ENCODE measurements at places on chromosomes 16 and 17.

DNA sequence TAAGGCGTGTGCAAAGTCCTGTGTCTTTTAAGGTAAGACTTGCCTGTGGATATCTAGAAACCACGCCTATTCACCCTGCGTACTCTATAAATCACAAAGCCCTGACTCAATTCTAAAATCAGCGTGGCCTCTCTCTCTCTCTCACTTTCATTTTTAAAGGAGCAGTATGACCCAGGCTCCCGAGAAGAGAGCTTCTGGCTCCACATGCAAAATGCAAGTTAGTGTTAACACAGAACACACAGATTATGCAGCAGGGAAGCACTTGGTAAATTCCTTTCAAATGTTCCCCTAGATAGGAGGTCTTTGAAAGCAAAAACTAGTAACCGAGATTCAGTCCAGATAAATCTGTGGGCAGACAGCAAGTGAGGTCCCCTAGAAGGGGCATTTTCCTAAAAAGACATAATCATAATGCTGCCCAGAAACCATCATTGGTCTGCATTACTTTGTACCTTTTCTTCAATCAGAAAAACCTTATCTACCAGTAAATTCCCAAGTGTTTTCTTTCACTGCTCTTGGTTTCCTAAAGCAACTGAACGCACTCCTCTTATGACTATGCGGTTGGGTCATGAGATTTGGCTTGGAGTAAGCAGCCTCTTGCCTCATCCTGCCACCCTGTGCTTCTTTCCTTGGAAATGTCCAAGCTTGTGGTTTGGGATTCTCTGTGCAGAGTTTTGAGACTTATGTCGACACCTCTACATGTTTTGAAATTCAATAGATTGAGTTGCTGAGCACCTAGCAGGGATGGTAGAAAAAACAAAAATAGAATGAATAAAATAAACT lies 31.7 kb upstream of the KCNJ2 start:
- H3K27ac ChIP-seq: no peak overlapping the region
- no peak overlapping the region for H3K4me3 ChIP-seq

- DNase-seq: peak; percentile 58
- H3K36me3 ChIP-seq: peaks cover 9% of the 10 kb centered on the region
- no peak overlapping the region for H3K27ac ChIP-seq
- no peaks in the 10 kb centered on the region for H3K27me3 ChIP-seq
- peaks cover 14% of the 10 kb centered on the region for H3K4me1 ChIP-seq
Measured at GRCh38 chr16:1823821-1824220, 2.8 kb downstream of the HAGH start.

DNA sequence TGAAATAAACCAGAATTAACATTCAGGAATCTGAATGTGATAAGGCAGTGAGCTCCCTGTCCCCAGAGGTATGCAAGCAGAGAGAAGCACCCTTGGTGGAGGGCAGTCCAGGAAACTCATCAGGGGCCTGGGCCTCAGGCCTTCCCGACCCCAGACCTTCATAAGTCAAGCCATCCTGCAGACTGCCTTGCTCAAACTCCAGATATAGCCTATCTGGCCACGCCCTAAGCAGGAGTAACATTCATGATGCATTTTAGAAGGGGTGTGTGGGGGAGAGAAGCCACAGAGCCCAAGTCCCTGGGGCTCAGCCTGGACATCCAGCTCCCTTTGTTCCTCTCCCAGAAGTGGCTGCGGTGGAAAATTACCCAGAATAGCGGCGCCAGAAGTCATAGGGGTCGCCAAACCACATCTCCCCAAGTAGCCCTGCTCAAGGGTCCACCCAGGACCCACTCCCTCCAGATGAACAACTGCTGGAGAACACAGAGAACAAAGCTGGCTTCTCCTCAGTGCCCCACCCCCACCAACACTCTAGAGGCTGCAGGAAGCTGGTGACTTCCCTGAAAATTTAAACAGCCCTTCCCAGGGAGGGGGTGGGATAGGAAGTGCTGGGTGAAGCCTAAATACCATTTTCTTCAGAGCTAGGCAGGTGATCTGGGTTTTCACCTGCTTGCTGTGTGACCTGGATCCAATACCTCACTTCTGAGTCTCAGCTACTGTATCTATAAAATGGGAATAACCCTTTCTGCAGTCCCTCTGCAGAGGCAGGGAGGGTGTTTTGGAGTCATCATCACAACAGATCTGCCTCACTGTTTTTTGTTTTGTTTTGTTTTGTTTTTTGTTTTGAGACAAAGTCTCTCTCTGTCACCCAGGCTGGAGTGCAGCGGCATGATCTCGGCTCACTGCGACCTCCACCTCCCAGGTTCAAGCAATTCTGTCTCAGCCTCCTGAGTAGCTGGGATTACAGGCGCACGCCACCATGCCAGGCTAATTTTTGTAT lies 1.5 kb upstream of the SREBF1 start:
- DNase-seq: peak; percentile 65
- H3K27ac ChIP-seq: peak overlapping the region; percentile 21

- H3K4me3 ChIP-seq: no peak overlapping the region
- no peaks in the 10 kb centered on the region for H3K36me3 ChIP-seq
- no peak overlapping the region for H3K27ac ChIP-seq
- H3K27me3 ChIP-seq: no peaks in the 10 kb centered on the region
Measured at GRCh38 chr16:19997734-19998133, 76.0 kb downstream of the GPR139 start.

DNA sequence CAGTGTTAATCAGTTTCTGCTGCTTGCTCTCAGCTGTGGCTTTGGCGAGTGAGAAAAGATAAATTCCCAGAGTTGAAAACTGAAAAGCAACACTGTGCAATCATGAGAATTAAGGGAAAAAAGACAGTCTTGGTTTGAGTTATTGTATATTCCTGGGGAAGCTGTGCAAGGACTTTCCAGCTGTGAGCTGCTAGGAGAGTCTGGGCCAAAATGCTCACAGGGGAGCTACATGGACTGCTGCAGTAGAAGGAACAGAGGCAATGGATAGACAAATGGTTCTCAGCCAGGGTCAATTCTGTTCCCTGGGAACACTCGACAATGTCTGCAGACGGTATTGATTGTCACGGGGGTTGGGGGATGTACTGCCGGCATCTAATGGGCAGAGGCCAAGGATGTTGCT lies 102.0 kb upstream of the ADAMTS18 start:
- H3K4me1 ChIP-seq: no peaks in the 10 kb centered on the region
- no peaks in the 10 kb centered on the region for H3K36me3 ChIP-seq
- no peak overlapping the region for H3K27ac ChIP-seq
- H3K27me3 ChIP-seq: peaks cover 12% of the 10 kb centered on the region
- no peak overlapping the region for H3K4me3 ChIP-seq
- DNase-seq: no peak

- no peak overlapping the region for H3K27ac ChIP-seq
- no peak overlapping the region for H3K4me3 ChIP-seq
- no peaks in the 10 kb centered on the region for H3K27me3 ChIP-seq
- peak; percentile 33 for DNase-seq
Measured at GRCh38 chr17:34797720-34798119, 163.5 kb downstream of the CCT6B start.

DNA sequence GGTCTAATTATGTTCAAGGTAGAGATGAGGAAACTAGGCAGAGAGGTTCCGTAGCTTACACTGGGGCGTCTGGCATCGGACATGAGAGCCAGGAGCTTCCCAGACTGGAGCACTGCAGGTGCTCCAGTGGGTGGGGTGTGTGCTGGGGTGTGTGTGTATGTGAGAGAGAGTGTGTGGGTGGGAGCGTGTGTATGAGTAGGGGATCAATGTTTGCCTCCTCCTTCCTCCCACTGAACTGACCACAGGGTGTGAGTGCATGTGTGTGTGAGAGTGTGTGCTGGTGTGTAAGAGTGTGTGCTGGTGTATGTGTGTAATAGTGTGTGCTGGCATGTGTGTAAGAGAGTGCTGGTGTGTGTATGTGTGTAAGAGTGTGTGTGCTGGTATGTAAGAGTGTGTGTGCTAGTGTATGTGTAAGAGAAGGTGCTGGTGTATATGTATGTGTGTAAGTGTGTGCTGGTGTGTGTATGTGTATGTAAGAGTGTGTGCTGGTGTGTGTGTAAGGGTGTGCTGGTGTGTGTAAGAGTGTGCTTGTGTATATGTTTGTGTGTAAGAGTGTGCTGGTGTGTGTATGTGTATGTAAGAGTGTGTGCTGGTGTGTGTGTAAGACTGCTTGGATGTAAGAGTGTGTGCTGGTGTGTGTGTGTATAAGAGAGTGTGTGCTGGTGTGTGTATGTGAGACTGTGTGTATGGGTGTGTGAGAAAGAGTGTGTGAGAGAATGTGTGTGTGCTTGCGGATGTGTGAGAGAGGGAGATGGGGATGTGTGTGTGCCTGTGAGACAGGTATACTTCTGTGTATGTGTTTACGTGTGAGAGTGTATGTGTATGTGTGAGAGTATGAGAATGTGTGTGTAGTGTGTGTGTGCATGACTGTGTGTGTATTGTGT lies 139.9 kb downstream of the MRM1 start:
- H3K4me1 ChIP-seq: peaks cover 3% of the 10 kb centered on the region
- no peaks in the 10 kb centered on the region for H3K36me3 ChIP-seq
- no peak overlapping the region for H3K27ac ChIP-seq
- H3K4me3 ChIP-seq: no peak overlapping the region
